ENCODE measurements at places on chromosomes 6 and 20. TPM values are rescaled to one million over a fixed set of nuclear protein-coding genes. Genes with fewer than 3 reads are reported as not detected.

DNA sequence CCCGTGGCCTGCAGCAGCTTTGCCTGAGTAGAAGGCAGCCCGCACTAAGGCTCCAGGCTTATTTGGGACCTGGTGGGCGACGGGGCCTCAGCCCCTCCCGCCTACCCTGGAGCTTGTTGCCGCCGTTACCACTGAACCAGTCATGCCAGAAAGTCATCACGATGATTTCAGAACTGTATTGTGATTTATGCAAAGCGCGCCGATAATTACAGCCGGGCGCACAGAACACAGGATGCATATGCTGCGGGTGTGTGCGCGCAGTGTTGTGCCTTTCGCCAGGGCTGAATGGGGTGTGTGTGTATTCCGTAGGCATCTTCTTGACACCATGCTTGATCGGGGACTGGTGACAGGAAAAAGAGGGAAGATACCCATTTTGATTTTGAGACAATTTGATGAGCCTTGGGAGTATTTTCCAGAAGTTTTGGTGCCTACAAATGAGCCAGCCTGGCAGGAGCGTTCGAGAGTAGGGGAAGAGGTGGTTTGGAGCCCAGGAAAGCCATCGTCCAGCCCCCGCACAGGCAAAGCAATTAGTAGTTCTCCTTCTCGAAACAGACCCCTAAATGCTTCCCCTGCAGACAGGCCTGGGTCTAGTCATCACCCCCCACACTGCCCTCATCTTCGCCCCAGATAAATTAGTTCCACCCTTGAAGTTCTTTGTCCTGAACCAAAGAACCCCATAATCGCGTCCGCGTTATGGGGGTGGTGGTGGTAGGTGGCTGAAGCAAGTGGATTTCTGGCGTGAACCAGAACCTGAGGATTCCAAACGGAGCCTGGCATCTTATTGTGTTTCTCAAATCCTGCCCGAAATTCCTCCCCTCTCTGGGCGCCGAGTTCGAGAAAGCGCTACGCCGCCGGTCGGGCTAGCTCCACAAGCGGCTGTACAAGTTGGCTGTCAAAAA is 1.9 kb upstream of the NR2E1 start:
- no peaks in the 10 kb centered on the region for H3K36me3 ChIP-seq
- no peaks in the 10 kb centered on the region for H3K4me1 ChIP-seq
- no peak overlapping the region for H3K4me3 ChIP-seq
- H3K27ac ChIP-seq, result no peak overlapping the region

DNA sequence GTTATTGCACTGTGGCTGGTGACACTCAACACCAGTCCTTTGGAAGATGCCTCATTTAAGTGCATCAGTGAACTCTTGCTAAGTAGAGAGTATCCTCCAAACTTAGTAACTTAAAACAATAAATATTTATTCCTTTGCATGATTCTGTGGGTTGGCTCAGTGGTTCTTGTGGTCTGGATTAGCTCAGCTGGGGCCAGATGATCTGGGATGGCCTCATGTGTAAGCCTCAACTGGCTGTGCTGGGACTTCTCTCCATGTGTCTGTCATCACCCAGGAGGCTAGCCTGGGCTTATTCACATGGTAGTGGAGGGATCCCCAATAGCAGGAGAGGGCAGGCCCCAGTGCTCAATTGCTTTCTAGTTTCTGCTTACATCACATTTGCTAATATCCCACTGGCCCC is 8.3 kb downstream of the LRRN4 start:
- H3K36me3 ChIP-seq, result peaks cover 5% of the 10 kb centered on the region
- peak; percentile 49 for DNase-seq
- no peak overlapping the region for H3K4me3 ChIP-seq

GRCh38 chr20:4999788-5000187 is 1.5 kb downstream of the SLC23A2 start:
- H3K27ac ChIP-seq, result no peak overlapping the region
- DNase-seq, result no peak

DNA sequence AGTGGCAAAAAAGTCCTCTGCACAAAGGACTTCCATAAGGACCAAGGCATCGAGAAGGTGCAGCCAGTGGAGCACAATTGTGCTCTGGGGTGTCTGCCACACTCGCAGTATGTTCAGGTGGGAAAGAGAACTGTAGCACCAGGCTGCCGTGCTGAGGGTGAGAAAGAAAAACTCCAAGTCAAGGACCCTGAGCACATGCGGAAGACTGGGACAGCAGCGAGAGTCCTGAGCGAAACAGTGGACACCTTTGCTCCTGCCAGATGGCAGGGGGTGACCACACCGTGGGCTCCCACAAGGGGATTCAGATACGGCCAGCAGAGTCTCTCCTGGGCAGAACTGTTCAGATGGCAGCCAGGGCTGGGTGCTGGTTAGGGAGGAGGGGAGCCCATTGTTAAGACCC is 73.6 kb downstream of the POPDC3 start:
- no peak overlapping the region for H3K27ac ChIP-seq
- H3K4me3 ChIP-seq, result no peak overlapping the region
- no peak for DNase-seq
- H3K36me3 ChIP-seq, result no peaks in the 10 kb centered on the region
- H3K4me1 ChIP-seq, result no peaks in the 10 kb centered on the region

- no peak overlapping the region for H3K4me3 ChIP-seq
- H3K27me3 ChIP-seq, result peaks cover 16% of the 10 kb centered on the region
- no peak overlapping the region for H3K27ac ChIP-seq
- no peaks in the 10 kb centered on the region for H3K4me1 ChIP-seq
- no peaks in the 10 kb centered on the region for H3K36me3 ChIP-seq
- DNase-seq, result no peak
These were observed 18.3 kb downstream of the RAET1L start for GRCh38 chr6:150006961-150007464.

- DNase-seq, result peak; percentile 21
- no peak overlapping the region for H3K4me3 ChIP-seq
- peaks cover 1% of the 10 kb centered on the region for H3K36me3 ChIP-seq
These were observed 262.3 kb downstream of the UTRN start for GRCh38 chr6:144547409-144547808.

DNA sequence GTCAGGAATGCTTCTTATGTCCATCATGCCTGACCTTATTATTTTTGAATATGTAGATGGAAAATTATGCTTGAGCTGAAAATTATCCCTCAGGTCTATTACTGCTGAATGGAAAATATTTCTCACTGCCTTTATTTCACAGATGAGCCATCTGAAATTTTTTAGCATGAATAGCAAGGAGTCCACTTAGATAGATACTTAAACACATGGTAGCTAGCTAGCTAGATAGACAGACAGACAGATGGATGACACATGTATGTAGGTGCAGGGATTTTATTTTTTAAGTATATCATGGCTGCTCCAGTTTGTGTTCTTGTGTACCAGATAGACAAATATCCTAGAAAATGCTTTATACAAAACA is 645.0 kb downstream of the MMUT start:
- H3K27me3 ChIP-seq, result no peaks in the 10 kb centered on the region
- no peaks in the 10 kb centered on the region for H3K4me1 ChIP-seq
- H3K36me3 ChIP-seq, result no peaks in the 10 kb centered on the region

GRCh38 chr6:8628063-8628462 is 192.7 kb upstream of the SLC35B3 start:
- no peaks in the 10 kb centered on the region for H3K27me3 ChIP-seq
- no peaks in the 10 kb centered on the region for H3K36me3 ChIP-seq
- H3K27ac ChIP-seq, result no peak overlapping the region
- no peak overlapping the region for H3K4me3 ChIP-seq
- no peaks in the 10 kb centered on the region for H3K4me1 ChIP-seq

GRCh38 chr6:109793792-109794191 is 102.7 kb downstream of the FIG4 start:
- no peaks in the 10 kb centered on the region for H3K27me3 ChIP-seq
- H3K27ac ChIP-seq, result peak overlapping the region; percentile 85
- no peak overlapping the region for H3K4me3 ChIP-seq
- H3K4me1 ChIP-seq, result peaks cover 30% of the 10 kb centered on the region

DNA sequence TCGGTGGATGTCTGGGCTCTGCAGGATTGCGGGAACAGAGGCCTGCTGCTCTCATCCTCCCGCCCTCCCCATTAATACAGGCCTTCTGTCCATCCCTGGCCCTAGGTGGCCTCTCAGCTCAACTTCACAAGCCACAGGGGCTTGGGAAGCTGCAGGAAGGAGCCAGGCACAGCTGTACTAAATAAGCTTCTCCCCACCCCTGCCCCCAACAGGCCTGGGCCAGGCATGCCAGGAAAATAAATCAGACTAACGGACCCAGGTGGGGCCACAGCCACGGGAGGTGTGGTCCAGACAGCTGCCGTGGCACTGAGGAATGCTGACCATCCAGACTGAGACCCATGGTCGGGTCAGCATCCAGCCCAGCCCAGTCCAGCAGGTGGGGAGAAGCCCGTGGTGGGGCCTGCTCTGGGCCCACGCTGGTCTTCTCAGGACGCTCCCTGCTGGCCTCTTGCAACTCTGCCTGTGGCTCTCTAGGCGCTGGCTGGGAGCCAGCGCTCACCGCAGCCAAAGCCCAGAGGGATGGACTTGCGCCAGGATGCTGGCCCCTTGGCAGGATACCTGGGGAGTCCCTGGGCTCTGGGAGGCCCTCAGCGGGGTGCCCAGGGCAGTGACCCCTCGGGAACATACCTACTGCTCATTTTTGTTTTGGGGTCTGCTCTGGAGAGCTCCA is 8.6 kb upstream of the YTHDF1 start:
- peaks cover 2% of the 10 kb centered on the region for H3K4me1 ChIP-seq
- peaks cover 11% of the 10 kb centered on the region for H3K27me3 ChIP-seq
- peak; percentile 77 for DNase-seq
- H3K36me3 ChIP-seq, result no peaks in the 10 kb centered on the region

DNA sequence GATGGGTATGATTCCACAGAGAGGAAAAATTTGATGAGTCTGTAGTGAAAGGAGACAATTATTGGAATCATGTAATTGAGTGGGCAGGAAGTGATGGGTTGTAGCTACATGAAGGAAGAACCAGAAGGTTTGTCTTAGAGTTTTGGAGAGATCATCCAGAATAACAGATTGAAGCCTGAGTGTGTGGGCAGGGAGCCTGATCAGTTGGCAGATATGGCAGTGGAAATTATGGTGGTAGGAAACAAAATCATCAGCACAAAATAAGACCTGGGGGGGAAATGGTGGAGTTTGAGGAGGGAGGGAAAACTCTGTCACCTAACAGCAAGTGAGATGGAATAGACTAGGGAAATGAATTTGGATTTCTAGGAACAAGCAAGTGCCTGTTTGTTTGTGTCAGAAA is 606.6 kb upstream of the MAP3K7 start:
- H3K4me3 ChIP-seq, result no peak overlapping the region
- H3K27ac ChIP-seq, result no peak overlapping the region
- no peaks in the 10 kb centered on the region for H3K36me3 ChIP-seq

DNA sequence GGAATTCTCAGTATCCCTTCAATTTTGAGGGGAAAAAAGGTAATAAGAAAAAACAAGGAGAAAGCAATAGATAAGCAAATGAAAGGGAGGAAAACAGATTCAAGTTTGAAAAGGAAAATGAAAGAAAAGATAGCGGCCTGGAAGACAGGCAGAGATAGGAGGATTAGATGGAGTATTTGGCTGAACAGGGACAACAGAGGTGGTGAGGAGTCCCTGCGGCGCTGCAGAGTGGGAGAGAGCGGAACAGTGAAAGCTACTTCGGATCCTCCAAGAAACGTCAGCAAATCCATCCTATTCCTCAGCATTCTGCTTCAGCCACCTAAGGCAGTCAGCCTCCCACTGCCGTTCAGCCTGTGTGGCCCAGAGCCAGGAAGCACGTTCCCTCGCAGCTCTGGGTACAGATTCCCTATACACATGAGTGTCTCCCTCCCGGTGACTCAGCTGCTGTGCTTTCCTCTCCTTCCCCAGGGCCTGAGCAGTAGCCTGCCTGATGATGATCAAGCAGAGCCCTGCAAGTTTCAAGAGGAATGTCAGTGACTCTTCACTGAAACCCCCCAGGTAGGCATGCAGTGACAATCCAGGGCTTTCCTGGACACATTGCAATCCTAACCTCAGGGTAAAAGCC is 43.4 kb upstream of the CDYL start:
- peak overlapping the region; percentile 35 for H3K4me3 ChIP-seq
- H3K27ac ChIP-seq, result no peak overlapping the region

GRCh38 chr6:119331663-119332286 is 17.8 kb downstream of the MAN1A1 start:
- H3K36me3 ChIP-seq, result no peaks in the 10 kb centered on the region
- no peak for DNase-seq
- no peak overlapping the region for H3K4me3 ChIP-seq

GRCh38 chr20:1846341-1846740 is 48.9 kb upstream of the SIRPA start:
- peaks cover under 1% of the 10 kb centered on the region for H3K4me1 ChIP-seq
- no peaks in the 10 kb centered on the region for H3K36me3 ChIP-seq
- no peak overlapping the region for H3K27ac ChIP-seq
- H3K27me3 ChIP-seq, result peaks cover 2% of the 10 kb centered on the region
- DNase-seq, result no peak

GRCh38 chr6:109791301-109791700 is 100.2 kb downstream of the FIG4 start:
- DNase-seq, result peak; percentile 69
- H3K4me3 ChIP-seq, result no peak overlapping the region
- peaks cover 28% of the 10 kb centered on the region for H3K4me1 ChIP-seq
- no peaks in the 10 kb centered on the region for H3K36me3 ChIP-seq
- peak overlapping the region; percentile 47 for H3K27ac ChIP-seq

Gene TMEM170B
- 4.5 TPM for total RNA-seq

Gene OPN5
- total RNA-seq, result not detected

Gene GMPR
- total RNA-seq, result 7.2 TPM

Gene POM121L2
- not detected for total RNA-seq

Gene MCHR2
- not detected for total RNA-seq

Data from fibroblast of lung (primary cell).